CD4-positive, alpha-beta memory T cell (primary cell): ENCODE measurements at places on chromosomes 11 and 22.

GRCh38 chr11:66146074-66146473, 76.0 kb downstream of the PACS1 start:
- no peak overlapping the region for H3K4me3 ChIP-seq
- no peak for DNase-seq
- no peaks in the 10 kb centered on the region for H3K27me3 ChIP-seq
- H3K36me3 ChIP-seq = no peaks in the 10 kb centered on the region
- H3K4me1 ChIP-seq = peaks cover 32% of the 10 kb centered on the region

GRCh38 chr11:69320326-69320725, 26.4 kb downstream of the MYEOV start:
- H3K4me3 ChIP-seq = no peak overlapping the region
- H3K27me3 ChIP-seq = no peaks in the 10 kb centered on the region
- no peak for DNase-seq
- no peaks in the 10 kb centered on the region for H3K36me3 ChIP-seq
- no peak overlapping the region for H3K27ac ChIP-seq
- peaks cover 4% of the 10 kb centered on the region for H3K4me1 ChIP-seq

DNA sequence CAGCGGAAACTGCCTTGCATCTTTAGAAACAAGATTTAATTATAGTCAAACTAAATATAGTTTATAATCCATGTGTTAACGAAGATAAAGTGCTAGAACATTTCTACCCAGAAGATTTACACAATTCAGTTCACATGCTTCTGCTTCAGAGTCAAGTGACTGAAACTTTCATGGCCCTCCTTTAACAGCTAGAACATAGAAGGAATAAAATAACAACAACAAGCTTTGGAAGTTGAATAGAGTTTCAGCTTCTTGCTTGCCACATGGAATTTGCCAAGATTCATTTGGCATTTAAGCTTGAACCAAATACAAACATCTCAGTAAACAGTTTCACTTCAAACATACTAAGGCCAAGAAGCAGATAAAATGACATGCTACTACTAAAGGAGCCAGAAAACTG, 676.3 kb upstream of the ANO3 start:
- no peak overlapping the region for H3K27ac ChIP-seq
- DNase-seq = no peak
- no peak overlapping the region for H3K4me3 ChIP-seq
- no peaks in the 10 kb centered on the region for H3K27me3 ChIP-seq

DNA sequence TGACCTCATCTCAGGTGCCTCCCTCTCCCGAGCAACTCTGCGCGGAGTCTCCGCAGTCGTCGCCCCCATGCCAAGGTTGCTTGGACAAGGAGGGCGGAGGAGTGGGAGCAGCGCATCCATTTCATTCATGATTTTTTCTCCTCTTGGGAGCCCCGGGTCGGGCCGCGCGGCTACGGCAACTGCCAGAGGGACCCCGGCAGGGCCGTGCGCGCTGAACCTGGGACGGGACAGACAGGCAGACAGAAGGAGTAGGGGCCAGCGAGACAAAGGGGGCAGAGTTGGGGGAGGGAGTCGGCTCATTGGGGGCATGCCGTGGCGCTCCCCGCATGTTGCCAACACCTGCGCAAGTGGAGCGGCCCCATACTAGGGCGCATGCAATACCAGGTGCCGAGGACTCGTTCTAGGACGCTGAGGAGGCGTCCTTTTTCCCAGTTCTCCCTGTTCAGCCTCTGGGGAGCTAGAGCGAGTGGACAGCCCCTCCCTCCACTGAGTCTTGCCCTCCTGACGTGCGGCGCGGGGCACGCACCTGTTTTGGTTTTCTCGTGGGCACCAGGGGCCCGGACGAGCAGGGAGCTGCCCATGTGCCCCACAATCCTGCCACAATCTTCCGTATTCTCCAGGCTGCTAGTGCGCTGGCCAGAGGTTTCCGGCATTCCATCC, 501 bp upstream of the PTPN5 start:
- H3K27me3 ChIP-seq = peaks cover 19% of the 10 kb centered on the region
- H3K27ac ChIP-seq = no peak overlapping the region
- H3K36me3 ChIP-seq = no peaks in the 10 kb centered on the region
- H3K4me3 ChIP-seq = no peak overlapping the region

GRCh38 chr11:128029219-128029722, 558.1 kb downstream of the ETS1 start:
- no peaks in the 10 kb centered on the region for H3K36me3 ChIP-seq
- H3K27ac ChIP-seq = no peak overlapping the region
- DNase-seq = no peak
- H3K4me1 ChIP-seq = no peaks in the 10 kb centered on the region
- H3K27me3 ChIP-seq = no peaks in the 10 kb centered on the region

- H3K36me3 ChIP-seq = no peaks in the 10 kb centered on the region
- H3K27ac ChIP-seq = no peak overlapping the region
- no peaks in the 10 kb centered on the region for H3K27me3 ChIP-seq
- H3K4me3 ChIP-seq = no peak overlapping the region
- DNase-seq = no peak
- no peaks in the 10 kb centered on the region for H3K4me1 ChIP-seq
Measured at GRCh38 chr11:19789835-19790710, 77.4 kb downstream of the NAV2 start.

DNA sequence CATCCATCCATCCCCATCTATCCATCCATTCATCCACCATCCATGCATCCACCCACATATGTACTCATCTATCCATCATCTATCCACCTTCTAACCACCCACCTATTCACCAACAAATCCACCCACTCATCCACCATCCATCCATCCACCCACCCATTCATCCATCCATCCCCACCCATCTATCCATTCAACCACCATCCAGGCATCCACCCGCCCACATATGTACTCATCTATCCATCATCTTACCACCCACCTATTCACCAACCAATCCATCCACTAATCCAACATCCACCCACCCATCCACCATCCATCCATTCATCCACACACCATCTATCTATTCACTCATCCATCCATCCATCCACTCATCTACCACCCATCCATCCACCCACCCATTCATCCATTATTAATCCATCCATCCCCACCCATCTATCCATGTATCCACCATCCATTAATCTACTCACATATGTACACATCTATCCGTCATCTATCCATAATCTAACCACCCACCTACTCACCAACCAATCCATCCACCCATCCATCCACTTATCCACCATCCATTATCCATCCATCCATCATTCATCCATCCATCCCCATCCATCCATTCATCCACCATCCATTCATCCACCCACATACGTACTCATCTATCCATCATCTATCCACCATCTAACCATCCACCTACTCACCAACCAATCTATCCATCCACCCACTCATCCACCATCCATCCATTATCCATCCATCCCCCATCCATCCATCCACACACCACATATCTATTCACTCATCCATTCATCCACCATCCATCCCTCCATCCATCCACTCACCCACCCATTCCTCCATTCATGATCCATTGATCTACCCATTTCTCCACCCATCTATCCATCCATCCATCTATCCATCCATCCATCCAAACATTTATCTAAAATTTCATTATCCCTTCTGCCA, 940.0 kb downstream of the BRD1 start:
- H3K27ac ChIP-seq = no peak overlapping the region
- H3K36me3 ChIP-seq = no peaks in the 10 kb centered on the region
- no peaks in the 10 kb centered on the region for H3K27me3 ChIP-seq

DNA sequence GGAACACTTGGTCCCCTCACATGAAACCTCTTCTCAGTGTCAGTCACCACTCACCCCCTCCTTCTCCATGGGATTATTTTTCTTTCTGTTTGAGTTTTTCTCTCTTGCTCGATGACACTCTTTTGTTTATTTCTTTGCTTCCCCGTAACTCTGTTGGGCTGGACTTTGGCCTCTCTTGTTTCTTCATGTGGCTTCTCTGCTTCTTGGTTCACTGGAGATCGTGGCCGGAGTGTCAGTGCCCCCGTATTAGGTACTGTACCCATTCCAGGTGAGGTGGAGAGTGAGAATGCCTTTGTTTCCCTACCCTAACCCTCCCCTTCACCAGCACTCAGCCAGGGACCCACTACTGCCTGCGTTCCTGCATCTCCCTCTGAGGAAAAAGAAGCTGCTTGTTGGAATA, 32.5 kb downstream of the CYB5R2 start:
- no peak overlapping the region for H3K27ac ChIP-seq
- H3K36me3 ChIP-seq = peaks cover 5% of the 10 kb centered on the region
- no peaks in the 10 kb centered on the region for H3K27me3 ChIP-seq
- no peaks in the 10 kb centered on the region for H3K4me1 ChIP-seq
- H3K4me3 ChIP-seq = no peak overlapping the region

- H3K4me3 ChIP-seq = no peak overlapping the region
- no peak overlapping the region for H3K27ac ChIP-seq
- H3K36me3 ChIP-seq = no peaks in the 10 kb centered on the region
Measured at GRCh38 chr11:111329306-111330204, 31.2 kb downstream of the POU2AF3 start.

DNA sequence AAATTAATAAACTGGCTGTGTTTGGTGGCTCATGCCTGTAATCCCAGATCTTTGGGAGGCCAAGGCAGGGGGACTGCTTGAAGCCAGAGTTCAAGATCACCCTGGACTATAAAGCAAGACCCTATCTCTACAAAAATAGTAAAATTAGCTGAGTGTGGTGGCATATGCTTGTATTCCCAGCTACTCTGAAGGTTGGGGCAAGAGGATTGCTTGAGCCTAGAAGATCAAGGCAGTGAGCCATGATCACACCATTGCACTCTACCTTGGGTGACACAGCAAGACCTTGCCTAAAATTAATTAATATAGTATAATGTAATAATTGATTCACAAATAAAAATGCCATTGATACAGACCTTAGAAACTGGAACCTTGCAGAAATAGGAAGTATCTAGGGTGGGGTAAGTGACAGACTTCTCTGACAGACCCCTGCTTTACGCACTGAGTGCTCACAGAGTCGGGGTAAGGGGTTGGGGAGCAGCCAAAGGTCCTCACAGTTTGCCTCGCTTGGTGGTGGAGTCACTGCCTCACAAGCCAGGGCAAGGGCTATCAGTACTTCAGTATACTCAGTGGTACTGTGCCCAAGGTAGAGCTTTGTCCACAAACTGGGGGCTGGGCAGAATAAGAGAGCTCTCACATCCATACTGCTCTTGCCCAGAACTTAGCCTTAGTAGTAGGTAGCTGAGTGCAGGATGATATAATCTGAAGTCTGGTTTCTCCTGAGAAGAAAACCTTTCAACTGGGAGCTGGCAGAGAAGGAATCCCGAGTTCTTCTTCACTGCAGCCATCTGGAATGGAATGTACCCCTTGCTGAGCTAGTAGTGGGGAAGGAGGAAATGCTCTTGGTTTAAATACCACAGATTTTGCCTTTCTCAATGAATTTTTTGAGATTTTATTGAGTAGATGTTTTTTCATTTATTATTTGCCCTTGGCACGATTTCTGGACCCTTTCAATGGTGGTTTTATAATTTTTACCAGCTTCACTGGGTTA, 65.5 kb downstream of the EMSY start:
- no peaks in the 10 kb centered on the region for H3K4me1 ChIP-seq
- H3K36me3 ChIP-seq = no peaks in the 10 kb centered on the region
- no peaks in the 10 kb centered on the region for H3K27me3 ChIP-seq
- no peak overlapping the region for H3K4me3 ChIP-seq
- DNase-seq = no peak
- no peak overlapping the region for H3K27ac ChIP-seq

DNA sequence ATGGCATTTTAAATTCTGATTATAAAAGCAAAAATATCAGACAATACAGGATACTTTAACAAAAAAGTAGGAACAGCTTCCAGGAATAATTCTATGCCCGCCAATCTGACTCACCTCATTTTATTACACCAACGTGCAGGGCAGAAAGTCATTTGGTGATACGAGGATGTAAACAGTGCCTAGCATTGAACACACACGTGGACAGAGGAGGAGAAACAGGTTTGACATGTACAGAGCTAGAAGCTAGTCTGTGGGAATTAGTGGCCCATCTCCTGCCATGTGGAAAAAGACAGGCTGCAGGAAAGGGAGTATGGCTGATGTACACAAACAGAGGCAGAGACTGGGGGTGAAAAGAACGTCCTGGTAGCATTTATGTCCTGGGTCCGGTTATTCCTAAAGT, 9.0 kb upstream of the SPINDOC start:
- no peak for DNase-seq
- H3K36me3 ChIP-seq = no peaks in the 10 kb centered on the region
- H3K4me3 ChIP-seq = no peak overlapping the region
- no peak overlapping the region for H3K27ac ChIP-seq
- no peaks in the 10 kb centered on the region for H3K27me3 ChIP-seq

- no peaks in the 10 kb centered on the region for H3K27me3 ChIP-seq
- H3K4me3 ChIP-seq = no peak overlapping the region
- no peaks in the 10 kb centered on the region for H3K36me3 ChIP-seq
- DNase-seq = no peak
- no peak overlapping the region for H3K27ac ChIP-seq
Measured at GRCh38 chr22:25142102-25142501, 57.6 kb upstream of the CRYBB3 start.

- H3K27me3 ChIP-seq = no peaks in the 10 kb centered on the region
- no peaks in the 10 kb centered on the region for H3K4me1 ChIP-seq
- no peaks in the 10 kb centered on the region for H3K36me3 ChIP-seq
- DNase-seq = no peak
Measured at GRCh38 chr11:111021131-111021530, 224.4 kb upstream of the POU2AF2 start.

DNA sequence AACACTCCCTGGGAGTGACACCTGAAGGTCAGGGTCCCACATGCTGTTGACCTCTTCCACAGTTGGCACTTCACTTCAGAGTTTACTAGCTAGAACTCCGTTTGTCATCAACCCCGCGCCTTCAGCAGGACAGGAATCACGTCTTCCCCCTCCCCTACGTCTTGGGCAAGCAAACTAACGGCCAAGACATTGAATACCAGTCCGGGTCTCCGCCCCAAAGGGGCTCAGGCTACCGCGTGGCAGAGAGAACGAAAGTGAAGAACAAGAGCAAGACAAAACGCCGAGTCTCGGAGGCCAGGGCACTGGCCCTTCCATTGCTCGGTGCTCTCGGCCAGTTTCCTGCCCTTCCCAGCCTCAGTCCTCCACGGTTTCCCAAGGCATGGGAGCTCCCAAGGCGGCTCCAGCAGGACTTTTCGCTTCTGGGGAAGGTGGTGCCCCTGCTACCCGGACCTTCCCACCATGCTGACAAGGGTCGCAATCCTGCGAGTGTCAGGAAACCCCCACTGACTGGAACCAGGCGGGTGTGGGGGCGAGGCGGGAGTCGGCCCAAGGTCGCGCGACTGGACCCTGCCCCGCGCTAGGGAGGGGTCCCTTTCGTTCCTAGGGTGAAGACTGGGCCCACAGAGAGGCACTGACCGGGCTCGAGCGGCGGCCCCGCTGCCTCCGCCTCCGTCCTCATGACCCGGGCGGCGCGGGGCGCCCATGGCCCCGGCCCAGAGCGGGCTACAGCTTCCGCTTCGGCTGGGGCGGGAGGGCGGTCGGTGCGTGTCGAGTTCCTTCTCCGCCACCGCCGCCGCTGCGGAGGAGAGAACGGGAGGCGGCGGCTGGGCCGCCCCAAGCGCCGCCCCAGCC, at the start of gene GUCD1:
TSS of gene GUCD1 (minus strand) at position 826 of the 852 bp plus-strand sequence. CDS start at position 679, 147 bp downstream.
- H3K27me3 ChIP-seq = no peaks in the 10 kb centered on the region
- peaks cover 28% of the 10 kb centered on the region for H3K36me3 ChIP-seq
- peak within 1 kb of the TSS; percentile 87 for H3K27ac ChIP-seq
- peak within 1 kb of the TSS; percentile 100 for H3K4me3 ChIP-seq
- DNase-seq = peak; percentile 48
- H3K4me1 ChIP-seq = peaks cover 50% of the 10 kb centered on the region

GRCh38 chr11:12687740-12688139, 13.5 kb downstream of the TEAD1 start:
- H3K36me3 ChIP-seq = no peaks in the 10 kb centered on the region
- H3K27ac ChIP-seq = no peak overlapping the region
- no peak overlapping the region for H3K4me3 ChIP-seq

GRCh38 chr11:2308713-2309112, 6.9 kb downstream of the TSPAN32 start:
- H3K27me3 ChIP-seq = no peaks in the 10 kb centered on the region
- H3K36me3 ChIP-seq = no peaks in the 10 kb centered on the region
- DNase-seq = no peak
- peaks cover 41% of the 10 kb centered on the region for H3K4me1 ChIP-seq
- H3K4me3 ChIP-seq = no peak overlapping the region
